ENCODE measurements at places on chromosomes 1 and 21. TPM values are rescaled to one million over a fixed set of nuclear protein-coding genes. Genes with fewer than 3 reads are reported as not detected.

Gene TMEM200B
- 0.63 TPM for total RNA-seq

Gene CYP4Z1
- total RNA-seq: not detected

Gene TMEM61
- total RNA-seq: 0.85 TPM

Gene WNT2B
- 0.65 TPM for total RNA-seq

Gene FCGR2B
- total RNA-seq: not detected

Gene SLAMF9
- 32.0 TPM for total RNA-seq

Gene S100A7
- total RNA-seq: 0.42 TPM

Gene S1PR1
- 1.2 TPM for total RNA-seq

Gene C1QB
- not detected for total RNA-seq

Gene BARHL2
- total RNA-seq: not detected

Gene CHIA
- not detected for total RNA-seq

Gene ZNF281
- 8.4 TPM for total RNA-seq

Gene CITED4
- 79.4 TPM for total RNA-seq

Gene OR2M3
- total RNA-seq: not detected

Gene ACTL8
- not detected for total RNA-seq
